ENCODE measurements at places on chromosomes 3 and 15.
A peak's percentile ranks its signal among the peaks of the same experiment; 100 is the strongest.

- no peak for DNase-seq
These were observed 8.1 kb upstream of the VPS39 start for GRCh38 chr15:42215913-42216829.

- DNase-seq, result no peak
These were observed 104.0 kb downstream of the RYK start for GRCh38 chr3:134146666-134147065.

GRCh38 chr3:153295901-153296300, 133.9 kb downstream of the RAP2B start:
- no peak for DNase-seq

DNA sequence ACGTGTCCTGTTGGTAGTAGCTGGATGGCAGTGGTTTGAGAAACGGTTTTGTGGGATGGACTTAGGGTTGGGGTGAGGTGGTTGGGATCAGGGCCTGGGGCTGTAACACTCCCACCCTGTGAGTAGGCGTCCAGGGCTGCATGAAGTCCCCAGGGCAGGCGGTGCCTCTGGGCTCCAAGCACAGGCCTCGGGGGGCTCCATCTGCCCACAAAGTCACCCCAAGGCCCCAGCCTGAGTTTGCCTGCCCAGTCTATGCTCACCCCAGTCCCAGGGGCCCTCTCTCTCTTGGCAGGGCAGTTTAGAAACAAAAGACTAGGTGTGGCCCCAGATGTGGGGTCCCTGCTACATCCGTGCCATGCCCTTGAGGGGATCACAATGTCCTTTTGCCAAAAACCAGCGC, 86.9 kb upstream of the PRR23E start:
- DNase-seq, result no peak

DNA sequence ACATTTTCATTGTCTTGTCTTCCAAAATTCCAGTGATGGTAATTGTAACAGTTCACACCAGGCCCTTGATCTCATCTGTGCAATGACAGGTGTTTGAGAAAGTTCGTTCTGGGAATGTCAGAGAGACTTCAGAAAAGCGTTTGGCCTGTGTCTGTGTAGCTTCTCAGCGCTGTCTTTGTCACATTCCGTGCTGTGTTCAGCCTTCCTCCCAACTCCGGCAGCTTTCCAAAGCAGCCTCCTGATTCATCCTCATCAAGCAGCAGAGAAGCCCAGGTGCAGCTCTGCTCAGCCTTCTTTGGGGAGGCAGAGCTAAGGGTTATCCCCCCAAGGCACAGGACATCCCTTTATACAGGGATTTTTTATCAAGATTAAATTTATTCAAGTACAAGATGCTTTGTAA, 494.0 kb upstream of the SUCLG2 start:
- no peak for DNase-seq

DNA sequence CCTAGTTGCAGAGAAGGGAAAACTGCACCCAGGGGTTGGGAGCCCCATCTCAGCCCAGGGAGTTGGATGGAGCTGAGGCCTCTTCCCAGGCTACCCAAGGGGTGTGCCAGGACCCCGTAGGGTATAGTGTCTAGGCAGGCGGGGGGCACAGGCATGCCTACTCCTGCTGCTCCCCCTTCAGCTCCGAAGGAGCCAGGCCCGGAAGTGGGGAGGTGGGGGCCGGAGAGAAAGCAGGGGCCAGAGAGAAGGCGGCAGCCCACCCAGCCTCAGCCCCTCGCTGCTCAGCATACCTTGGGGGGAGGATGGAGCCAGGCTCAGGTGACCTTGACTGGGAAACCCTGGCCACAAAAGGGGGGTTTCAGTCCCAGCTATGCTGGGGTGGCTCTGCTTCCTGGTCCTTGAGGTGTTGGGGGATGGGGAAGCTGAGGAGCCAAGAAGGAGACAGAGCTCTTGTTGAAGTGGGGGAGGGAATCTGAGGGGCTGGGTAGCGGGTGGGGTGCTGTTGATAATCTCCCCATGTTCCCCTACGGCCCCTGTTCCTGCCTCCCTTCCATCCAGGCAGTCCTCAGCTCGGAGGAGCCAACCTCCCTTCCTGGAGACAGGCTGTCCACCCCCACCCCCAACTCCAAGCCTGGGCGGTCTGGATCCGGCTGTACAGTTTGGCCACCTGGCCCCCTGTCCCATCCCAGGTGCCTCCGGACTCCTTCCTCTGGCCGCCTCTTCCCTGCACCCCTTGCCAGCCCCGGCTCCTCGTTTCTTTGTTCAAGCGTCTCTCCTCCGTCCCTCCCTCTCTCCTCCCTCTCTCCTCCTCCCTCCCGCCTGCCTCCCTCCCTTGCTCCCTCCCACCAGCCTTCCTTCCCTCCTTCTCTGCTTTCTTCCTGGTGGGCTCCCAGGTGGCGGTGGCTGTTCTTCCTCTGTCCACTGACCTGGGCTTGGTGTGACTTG, 1.7 kb downstream of the SEMA3F start:
- DNase-seq, result no peak

DNA sequence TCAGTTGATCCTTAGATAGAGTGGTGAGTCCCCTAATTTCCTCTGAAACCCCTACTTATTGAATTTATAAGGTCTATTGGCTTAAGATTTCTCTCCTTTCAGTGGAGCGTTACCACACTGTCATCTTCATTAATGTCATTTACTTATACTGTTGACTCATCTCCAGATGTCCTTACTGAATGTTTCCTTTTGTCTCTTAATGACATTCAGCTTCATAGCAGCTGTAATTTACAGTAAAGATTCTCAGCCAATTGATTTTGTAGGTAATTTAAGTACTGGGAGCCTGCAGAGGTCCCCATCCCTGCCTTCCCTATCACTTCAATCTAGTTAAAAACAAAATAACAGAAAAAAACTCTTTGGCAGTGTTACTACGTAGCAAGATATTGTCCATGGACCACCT, 18.8 kb downstream of the STX19 start:
- no peak for DNase-seq

- DNase-seq, result no peak
These were observed 20.8 kb downstream of the ARL14 start for GRCh38 chr3:160697637-160698380.

- peak; percentile 85 for DNase-seq
These were observed 112.2 kb upstream of the SLC4A7 start for GRCh38 chr3:27596334-27596841.

DNA sequence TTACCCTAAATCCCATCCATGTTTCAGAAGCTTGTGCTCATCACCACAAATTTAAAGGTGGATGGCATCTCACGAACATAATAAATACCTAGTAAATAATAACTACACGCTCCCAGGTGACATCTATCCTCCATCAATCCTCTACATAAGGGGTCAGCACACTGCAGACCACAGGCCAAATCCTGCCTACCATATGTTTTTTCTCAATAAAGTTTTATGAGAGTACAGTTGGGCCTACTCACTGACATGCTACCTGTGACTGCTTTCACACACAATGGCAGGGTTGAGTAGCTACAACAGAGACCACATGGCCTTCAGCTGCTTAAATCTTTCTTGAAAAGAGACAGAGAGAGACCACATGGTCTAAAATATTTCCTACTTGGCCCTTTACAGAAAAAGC, 105.9 kb downstream of the LMLN start:
- DNase-seq, result no peak

GRCh38 chr3:152522036-152522435, 253.3 kb downstream of the MBNL1 start:
- no peak for DNase-seq

- no peak for DNase-seq
These were observed 98.8 kb downstream of the AKAP13 start for GRCh38 chr15:85479071-85479647.

GRCh38 chr3:72188536-72188935, 403.6 kb upstream of the PROK2 start:
- no peak for DNase-seq

DNA sequence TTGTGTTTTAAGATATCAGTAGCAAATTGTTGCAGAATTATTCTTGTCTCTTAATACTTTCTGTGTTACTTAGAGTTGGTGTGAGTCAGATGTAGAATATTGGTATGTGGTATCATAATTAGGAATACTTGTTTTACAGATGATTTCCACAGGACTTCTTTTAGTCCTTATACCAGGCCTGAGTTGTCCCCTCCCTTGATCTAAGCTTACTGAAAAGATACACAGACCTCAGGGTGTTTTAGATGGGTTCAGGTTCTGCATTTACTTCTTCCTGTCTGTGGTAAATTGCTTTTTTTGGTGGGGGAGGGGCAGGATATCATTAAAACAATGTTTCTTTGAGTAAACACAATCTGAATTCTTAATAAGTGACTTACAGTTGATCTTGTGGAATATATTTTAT, 14.2 kb downstream of the DZIP3 start:
- DNase-seq, result no peak

- DNase-seq, result no peak
These were observed 909.1 kb downstream of the EPHA3 start for GRCh38 chr3:90016555-90016954.

DNA sequence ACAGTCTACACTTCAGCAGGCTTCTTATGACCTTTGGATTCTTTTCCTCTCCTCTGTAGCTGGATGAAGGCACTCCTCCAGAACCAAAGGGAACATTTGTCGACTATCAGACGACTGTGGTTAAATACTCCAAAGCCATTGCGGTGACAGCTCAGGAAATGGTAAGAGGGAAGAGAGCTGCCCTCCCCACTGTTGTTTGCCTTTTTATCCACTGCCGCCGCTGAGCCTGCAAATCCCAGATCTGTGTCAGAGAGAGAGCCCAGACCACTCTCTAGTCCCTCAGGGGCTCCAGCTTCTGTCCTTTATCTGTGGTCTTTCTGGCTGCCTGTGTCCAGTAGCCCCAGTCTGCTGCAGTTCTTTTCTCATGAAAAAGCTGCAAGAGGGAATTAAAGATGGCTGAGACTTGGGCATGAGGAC, 261.5 kb upstream of the TPM1 start:
- DNase-seq, result peak; percentile 9

All from suppressor macrophage treated with lipopolysaccharide for 4 hours (primary cell).